NCI-H526 treated with DMSO at 0.1 percent for 48 hours (cell line): ENCODE measurements at places on chromosomes 16 and 17.

- no peak for DNase-seq
Measured at GRCh38 chr17:72476575-72476986, 355.8 kb downstream of the SOX9 start.

DNA sequence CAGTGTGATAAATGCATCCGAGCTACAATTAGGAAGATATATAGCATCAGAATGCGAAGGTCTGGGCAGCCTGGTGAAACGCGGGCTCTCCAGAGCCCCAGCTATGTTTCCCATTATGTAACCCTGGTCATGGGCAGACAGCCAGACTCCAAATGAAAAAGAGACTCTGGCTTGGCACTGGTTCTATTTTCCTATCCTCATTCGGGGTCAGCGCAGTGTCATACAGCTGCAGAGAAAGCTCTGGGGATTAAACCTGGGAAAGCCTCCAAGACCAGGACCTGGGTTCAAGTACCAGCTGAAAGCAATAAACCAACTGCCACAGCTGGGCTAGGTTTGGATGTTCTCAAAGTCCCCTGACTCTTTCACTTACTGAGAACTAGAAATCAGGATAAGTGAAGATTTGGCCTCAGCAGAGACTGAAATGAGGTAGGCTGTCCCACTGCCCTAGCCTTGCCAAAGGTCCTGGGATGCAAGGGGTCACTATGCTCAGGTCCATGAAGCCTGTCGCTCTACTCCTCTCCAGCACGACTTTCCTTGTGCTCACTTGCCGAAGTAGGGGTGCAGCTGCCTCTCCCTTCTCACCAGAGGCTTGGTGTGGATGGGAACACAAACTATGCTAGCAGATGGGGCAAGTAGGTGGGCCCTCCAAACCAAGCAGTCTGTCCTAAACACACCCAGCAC lies 123.8 kb downstream of the SMG6 start:
- no peak for DNase-seq

GRCh38 chr16:12917653-12918052 lies 16.3 kb downstream of the SHISA9 start:
- DNase-seq = no peak

GRCh38 chr17:77802333-77802615 lies 156.2 kb upstream of the TNRC6C start:
- DNase-seq = no peak

- DNase-seq = no peak
Measured at GRCh38 chr16:83720981-83721380, 86.8 kb upstream of the HSBP1 start.

DNA sequence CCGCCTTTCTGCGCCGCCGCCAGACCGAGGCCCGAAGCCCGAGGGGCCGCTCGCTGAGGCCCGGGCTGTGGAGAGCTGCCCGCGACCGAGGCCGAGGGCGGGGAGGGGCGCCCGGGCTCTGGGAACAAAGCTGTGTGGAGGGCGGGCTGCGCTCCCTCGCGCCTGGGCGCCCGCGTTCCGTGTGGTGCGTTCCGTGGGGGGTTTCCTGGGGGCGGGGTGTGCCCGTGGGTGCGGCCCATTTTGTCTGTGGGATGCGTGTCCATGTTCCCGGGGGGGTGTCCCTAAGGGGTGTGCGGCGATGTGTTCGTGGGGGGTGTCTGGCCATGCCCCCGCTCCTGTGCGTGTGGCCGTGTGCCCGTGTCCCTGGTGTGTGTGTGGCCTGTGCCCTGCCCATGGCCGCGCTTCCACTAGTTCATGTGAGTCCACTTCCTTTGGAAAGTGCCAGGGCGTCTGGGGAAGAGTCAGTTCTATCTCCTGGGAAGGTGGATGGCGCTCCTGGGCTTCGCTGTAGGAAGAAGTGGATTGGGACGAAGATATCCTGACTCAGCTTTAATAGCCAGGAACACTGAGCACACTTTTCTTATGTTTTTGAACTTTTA lies 520 bp downstream of the JPT2 start:
- no peak for DNase-seq

DNA sequence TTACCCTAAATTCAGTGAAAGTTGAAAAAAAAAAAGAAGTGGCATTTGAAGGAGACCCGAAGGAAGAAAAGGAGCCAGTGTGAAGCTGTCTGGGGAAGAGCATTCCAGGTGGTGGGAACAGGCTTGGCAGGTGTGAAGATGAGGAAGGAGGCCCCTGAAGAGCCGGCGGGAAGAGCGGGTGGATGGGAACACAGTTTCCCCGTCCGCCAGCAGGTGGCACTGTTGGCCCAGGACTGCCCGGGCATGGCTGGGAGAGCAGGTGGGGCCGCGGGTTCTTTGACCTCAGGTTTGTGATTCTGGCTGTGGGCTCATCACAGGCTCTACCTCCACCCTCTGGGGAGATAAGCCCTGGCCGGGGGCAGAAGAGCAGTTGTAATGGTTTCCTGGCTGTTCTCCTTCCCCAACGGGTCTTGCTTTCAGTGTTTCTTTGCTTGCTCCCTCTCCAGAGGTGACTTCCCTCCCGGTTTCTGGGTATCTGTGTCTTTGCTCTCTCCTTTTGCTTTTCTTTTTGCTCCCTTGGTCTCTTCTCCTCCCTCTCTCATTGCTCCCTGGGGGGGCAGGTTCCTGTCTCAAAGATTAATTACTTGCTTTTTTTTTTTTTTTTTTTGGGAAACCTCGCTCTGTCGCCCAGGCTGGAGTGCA lies 32.3 kb downstream of the RAP1GAP2 start:
- peak; percentile 24 for DNase-seq

GRCh38 chr16:85780281-85780680 lies 19.1 kb downstream of the EMC8 start:
- DNase-seq = no peak

DNA sequence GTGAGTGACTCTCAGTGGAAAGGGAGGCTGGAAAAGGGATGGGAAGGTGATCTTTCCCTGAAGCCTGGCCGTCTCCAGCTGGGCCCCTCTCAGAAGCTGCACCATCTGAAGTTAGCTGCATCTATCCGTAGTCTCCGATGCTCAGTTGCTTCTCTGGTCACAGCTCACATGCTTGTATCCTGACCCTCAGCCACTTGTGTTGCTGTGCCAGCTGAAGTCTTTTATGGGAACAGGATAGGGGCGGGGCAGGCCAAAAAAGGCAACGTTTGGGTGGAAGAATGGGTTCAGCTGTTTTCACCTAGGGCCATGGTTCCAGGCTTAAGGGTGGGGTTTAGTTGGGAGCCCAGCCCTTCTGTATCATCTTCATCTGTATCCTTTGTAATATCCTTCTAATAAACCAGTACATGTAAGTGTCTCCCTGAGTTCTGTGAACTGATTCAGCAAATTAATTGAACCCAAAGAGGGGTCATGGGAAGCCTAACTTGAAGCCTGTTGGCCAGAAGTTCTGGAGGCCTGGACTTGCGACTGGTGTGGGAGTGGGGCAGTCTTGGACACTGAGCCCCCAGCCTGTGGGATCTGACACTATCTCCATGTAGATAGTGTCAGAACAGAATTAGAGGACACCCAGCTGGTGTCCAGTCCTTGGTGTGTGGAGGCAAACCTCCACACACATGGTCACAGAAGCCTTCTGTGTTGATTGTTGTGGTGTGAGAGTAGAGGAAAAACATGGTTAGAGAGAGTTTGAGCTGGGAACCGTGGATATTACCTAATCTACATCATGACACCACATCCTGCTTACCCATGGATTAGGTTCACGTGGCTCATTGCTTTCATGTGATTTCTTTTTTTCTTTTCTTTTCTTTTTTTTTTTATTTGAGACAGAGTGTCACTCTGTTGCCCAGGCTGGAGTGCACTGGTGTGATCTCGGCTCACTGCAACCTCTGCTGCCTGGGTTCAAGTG lies 49.3 kb upstream of the FBXO47 start:
- no peak for DNase-seq

DNA sequence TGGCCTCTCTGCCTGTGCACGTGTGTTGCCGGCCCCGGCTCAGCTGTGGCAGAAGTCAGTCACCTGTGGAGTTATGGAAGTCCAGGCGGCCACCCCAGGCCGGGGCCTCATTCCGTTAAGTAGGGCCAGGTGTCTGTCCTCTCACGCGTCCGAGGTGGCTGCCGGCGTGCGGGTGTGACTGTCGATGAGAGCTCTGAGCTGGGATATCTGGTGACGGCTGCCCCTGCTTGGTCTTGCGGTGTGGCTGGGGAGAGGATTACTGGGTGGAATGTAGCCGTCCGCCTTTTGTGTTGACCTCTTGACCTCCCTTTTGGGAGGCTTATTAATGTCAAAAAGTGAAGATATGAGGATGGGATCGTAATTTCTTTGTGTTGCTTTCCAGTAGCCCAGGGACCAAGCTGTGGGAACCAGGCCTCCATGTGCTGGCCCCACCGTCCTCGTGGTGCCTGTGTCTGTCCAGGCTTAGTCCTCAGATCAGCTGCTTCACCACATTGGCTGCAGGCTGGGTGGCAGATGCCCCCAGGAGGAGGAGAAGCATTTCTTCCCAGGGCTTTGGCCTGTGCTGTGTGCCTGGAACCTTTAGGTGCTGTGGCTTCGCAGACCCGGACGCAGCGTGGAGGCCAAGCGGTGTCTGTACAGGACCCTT lies 23.0 kb upstream of the ZNF750 start:
- no peak for DNase-seq

- DNase-seq = no peak
Measured at GRCh38 chr16:72794319-72794718, 253.6 kb downstream of the ZFHX3 start.

GRCh38 chr17:14098246-14098645 lies 28.9 kb downstream of the COX10 start:
- no peak for DNase-seq
